ENCODE measurements at places on chromosomes 5 and 9.
A peak's percentile ranks its signal among the peaks of the same experiment; 100 is the strongest.

DNA sequence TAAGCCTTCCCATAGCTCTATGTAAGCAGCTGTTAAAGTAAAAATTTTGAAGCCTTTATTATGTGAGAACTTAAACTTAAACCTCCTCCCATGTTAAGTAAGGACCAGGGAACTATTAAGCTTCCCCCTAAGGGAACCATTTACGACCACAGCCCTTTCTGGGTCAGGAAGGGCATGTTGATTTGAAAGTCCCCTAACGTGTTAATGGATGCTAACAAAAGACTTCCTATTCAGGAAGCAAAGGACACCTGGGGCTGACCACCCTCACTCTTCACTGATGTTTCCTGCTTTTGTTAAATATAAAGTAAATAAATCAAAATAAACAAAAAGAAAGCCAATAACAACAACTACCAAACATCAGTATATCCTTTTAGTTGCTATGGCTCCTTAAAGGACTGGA is 170.6 kb upstream of the RFX3 start:
- DNase-seq, result no peak

- peak; percentile 79 for DNase-seq
Measured at GRCh38 chr9:81871695-81872094, 56.5 kb upstream of the SPATA31D4 start.

DNA sequence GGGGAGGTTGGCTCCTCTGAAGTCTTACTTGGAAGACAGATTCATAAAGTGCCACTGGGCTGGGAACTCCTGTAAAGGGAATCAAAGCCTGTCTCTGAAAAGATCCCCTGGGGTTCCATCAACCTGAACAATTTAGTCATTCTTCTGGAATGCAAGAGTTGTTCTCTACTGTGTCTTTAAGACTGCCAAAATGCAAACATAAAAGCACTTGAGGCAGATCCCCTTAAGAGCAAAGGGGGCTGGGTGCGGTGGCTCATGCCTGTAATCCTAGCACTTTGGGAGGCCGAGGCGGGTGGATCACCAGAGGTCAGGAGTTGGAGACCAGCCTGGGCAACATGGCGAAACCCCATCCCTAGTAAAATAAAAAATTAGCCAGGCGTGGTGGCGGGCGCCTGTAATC is 16.7 kb downstream of the CDKN2AIPNL start:
- peak; percentile 27 for DNase-seq

GRCh38 chr9:87034841-87035240 is 87.5 kb upstream of the GAS1 start:
- DNase-seq, result no peak

DNA sequence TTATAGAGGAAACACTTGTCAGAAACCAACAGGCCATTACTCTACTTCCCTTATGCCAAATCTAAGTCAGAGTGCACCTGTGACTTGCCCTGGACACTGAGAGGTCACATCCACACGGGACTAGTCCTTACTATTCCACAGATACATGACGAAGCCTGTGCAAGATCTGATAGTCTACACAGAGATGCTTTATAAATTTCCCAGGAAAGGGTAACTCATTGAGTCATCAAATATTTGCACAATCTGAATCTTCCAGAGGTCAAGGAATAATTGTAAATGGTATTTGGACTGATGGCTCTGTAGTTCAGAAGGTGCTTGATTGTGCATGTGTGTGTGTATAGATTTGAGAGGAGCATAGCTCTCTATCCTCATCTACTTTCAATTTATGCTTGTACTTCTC is 55.2 kb upstream of the JAK2 start:
- no peak for DNase-seq

DNA sequence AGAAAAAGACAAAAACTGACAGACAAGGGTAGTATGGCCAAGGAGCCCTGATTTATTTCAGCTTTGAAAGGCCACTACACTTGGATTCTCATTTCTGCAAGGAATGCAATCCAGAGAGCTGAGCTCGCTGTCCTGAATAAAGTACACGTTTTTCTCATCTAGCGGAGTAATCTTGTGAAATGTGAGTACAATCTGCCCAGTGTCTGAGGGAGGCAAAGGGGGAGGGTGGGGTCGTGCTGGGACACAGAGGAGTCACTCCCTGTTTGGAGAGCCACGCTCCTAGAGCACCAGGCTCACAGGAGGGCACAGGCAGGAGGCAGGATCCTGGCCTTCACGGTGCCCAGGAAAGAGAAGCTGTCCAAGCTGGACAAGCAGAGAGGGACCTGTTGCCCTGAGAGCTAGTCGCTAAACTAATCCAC is 51.0 kb upstream of the IFNK start:
- no peak for DNase-seq

- DNase-seq, result no peak
Measured at GRCh38 chr9:127608104-127608966, 3.7 kb upstream of the STXBP1 start.

- DNase-seq, result peak; percentile 82
Measured at GRCh38 chr9:129838707-129839259, 3.5 kb downstream of the USP20 start.

- DNase-seq, result no peak
Measured at GRCh38 chr9:126521089-126521488, 92.6 kb upstream of the LMX1B start.

GRCh38 chr5:123500471-123500870 is 11.5 kb upstream of the CSNK1G3 start:
- DNase-seq, result no peak

GRCh38 chr9:13879981-13880380 is 434.0 kb downstream of the NFIB start:
- DNase-seq, result no peak

DNA sequence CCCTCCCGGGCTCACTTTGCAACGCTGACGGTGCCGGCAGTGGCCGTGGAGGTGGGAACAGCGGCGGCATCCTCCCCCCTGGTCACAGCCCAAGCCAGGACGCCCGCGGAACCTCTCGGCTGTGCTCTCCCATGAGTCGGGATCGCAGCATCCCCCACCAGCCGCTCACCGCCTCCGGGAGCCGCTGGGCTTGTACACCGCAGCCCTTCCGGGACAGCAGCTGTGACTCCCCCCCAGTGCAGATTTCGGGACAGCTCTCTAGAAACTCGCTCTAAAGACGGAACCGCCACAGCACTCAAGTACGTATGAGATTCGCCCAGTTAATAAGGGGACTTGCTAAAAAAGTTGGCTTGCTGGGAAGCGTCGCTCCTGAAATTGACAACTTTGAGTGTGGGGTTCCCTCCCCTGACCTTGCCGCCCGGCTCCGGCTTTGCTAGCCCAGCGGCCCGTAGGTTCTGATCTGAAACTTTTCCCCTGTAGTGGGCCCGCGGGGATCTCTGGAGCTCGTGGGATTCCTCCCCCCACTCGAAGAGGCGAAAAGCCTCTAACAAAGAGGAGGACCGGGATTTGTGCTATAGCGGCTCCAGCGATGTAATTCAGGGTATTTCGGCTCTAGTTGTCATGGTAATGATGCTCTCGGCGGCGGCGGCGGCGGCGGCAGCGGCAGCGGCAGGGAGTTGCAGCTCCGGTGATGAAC is 572 bp downstream of the NR4A3 start:
- DNase-seq, result peak; percentile 26

- DNase-seq, result no peak
Measured at GRCh38 chr9:91937056-91937455, 13.0 kb downstream of the ROR2 start.

DNA sequence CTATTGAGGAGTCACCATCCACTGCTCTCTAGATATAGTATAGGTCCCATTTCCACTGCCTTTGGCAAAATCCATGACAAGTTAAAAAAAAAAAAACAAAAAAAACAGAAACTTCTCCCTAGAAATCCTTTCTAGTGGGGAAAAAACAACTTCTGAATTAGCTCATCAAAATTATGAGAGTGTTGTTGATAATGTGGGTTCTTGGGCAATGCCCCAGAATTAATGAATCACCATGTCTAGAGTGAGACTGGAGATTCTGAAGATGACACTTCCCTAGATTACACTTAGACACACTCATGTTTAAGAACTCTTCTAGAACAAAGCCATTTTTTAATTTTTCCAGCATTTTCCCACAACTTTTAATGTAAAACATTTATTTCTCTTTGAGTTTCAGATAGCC is 728.0 kb upstream of the C9orf72 start:
- DNase-seq, result no peak

DNA sequence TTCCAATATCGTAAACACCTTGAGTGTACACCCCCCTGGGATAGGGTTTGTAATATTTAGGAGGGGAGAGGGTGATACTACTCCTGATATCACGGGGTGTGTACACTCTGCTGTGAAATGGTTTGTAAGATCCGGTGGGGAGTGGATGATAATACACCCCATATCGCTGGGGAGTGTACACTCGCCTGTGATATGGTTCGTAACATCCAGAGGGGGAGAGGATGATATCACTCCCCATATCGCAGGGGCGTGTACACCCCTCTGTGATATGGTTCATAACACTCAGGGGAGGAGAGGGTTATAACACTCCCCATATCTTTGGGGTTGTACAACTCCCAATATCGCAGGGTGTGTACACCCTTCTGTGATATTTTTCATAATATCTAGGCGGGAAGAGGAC is 33.8 kb upstream of the SLC25A48 start:
- no peak for DNase-seq

DNA sequence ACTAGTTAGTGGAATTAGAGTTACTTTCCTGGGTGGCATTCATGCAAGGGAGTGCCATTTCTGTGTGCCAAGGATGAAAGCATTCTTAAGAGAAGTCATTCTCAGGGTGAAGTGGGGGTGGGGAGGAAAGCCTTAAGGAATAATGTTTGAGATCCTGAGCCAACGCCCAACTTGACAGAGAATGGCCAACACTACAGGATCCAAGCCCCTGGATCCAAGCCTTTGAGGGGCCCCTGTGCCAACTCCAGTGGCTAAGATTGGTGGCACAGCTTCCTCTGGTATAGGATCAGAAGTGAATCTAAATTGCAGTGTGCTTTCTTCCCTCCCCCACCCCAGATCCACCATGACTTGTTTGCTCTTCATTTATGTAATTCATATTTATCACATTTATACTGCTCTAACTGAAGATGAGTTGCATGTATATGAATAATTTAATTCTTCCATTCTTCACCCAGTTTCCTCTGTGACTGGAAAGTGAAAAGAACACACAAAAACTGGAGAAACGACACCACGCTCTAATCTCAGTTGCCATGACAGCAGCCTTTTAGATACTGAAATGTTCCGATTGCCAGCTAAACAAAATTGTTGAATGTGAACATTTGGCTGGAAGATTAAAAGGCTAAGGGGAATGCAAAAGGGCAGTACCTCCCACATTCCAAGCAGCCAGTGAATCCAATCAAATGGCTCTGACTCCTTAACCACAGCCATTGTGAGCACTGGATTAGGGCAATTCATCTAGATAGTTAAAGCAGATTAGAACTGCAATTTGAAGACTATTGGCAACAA is 4.5 kb downstream of the ZNF608 start:
- DNase-seq, result peak; percentile 96

GRCh38 chr5:130536691-130537090 is 628.4 kb downstream of the HINT1 start:
- no peak for DNase-seq

DNA sequence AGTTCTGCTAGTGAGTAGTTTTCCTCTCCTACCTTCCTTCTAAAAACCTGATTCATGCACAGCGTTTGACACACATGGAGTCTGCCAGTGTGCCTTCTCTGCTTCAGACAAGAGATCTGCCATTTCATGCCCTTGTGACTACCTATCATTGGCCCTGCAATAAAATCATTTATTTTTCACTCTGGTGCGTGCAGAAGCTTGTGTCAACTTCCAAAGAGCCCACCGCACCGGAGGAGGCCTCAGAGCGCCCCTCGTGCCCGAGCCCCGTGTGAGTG is 13.7 kb downstream of the HNRNPH1 start:
- DNase-seq, result no peak

- DNase-seq, result no peak
Measured at GRCh38 chr5:31479706-31480105, 52.2 kb downstream of the DROSHA start.

DNA sequence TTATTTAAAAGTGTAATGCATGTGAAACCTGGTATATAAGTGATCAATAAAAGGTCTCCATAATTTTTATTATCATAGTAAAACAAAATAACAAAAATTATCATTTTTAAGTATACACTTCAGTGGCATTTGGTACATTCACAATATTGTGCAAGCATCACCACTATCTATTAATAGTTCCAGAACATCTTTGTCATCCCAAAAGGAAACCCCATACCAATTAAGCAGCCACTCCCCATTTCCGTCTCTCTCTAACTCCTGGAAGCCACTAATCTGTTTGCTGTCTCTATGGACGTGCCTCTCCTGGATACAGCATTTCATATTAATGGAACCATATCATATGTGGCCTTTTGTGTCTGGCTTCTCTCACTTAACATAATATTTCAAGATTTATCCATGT is 7.6 kb downstream of the OLFML2A start:
- DNase-seq, result peak; percentile 78

DNA sequence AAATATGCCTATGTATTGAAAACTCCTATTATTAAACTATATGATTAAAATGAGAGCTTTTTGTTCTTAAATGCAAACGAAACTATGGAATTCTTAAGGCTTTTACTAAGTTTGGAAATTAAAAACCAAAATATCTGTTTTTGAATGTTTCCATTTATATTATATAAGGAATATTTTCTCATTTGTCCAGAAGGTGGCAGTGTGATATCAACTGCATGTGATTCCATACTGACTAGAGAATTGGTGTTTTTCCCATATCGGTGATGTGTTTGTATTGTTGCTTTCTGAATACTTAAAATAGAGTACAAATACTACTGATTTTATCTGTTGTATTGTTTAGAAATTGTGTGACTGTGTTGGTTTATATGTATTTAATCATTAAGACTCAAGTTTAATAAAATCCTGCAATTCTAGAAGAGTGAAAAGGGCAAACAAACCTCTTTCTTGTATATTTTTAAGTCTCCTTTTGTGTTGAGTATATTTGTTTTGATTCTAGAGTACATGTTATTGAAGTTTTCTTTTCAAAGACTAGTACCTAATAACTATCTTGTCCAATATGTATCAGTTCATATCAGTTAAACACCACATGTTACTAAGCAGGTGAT is 320.8 kb downstream of the CCDC171 start:
- DNase-seq, result peak; percentile 55

DNA sequence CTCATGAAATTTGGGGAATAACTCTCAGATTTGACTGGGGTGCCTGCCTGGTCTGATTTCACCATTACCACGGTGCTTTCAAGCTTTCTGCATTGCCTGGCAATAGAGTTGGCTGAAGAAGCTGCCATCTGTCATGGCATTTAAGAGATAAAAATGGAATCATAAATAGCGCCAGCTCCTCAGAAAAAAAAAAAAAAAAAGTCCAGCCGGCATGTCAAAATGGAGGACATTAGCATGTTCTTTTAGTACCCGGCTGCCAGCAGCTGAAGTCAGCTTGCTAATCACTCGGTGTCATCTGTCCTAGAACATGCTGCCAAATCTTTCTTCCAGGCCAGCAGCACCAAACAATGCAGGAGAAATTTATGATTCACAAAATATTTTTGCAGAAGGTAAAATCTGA is 57.7 kb upstream of the CER1 start:
- no peak for DNase-seq

- no peak for DNase-seq
Measured at GRCh38 chr5:81846301-81846700, 95.4 kb upstream of the SSBP2 start.

- DNase-seq, result no peak
Measured at GRCh38 chr5:119011186-119011585, 22.8 kb upstream of the DTWD2 start.

- DNase-seq, result no peak
Measured at GRCh38 chr5:72837524-72838096, 21.1 kb downstream of the TNPO1 start.

- peak; percentile 62 for DNase-seq
Measured at GRCh38 chr9:4762108-4762885, 21.3 kb upstream of the AK3 start.

GRCh38 chr5:170057311-170057710 is 48.4 kb upstream of the FOXI1 start:
- DNase-seq, result no peak
